ENCODE measurements at places on chromosomes 1 and 21.
A peak's percentile ranks its signal among the peaks of the same experiment; 100 is the strongest.

DNA sequence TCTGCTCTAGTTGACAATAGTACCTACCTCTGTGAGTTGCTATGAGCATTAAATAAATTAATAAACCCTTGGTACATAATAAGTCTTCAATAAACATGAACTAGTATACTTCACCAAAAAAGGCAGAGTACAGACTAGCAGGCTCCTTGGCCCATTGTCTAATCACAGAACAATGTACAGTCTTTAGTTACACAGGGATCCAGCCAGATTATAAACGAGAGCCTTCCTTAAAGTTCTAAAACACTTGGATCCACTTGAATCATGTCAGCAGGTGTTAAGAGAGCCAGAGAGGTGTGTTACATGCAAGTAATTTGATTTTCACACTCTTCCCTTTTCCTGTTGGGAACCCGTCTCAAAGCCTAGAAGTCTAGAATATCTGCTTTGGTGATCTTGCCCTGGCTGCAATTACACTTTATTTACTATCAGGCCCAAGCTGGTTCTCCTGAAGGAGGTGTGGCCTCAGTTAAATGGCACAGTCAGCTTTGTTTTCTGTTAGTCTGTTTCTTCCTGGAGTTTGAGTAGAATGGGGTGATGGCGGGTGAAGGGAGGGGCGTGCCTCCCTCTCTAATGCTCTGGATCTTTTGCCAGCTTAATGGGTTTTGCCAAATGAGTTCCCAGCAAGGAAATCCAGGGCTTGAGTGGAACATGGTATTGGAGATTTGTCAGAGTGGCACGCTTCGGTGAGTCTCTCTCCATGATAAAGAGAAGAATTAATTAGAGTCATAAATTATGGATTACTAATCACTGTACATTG lies 570.9 kb upstream of the CAMK1G start:
- DNase-seq, result no peak

DNA sequence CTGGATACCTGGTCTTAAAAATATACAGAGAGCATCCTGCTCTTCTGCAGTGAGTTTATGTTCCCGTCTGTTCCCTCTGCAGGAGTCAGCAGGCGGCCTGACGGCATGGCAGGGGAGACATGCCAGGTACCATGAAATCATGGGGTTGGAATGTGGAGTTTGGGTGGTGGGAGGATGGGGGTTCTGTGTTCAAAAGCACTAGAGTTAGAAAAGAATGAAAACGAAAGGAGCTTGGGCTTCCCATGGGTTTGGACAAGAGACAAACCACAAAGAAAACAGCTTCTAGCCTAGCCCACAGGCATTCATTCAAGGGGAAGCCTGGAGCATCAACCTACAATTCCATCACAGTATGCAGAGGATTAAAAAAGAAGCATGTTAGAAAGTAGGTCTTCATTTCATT lies 59.9 kb downstream of the WARS2 start:
- no peak for DNase-seq

DNA sequence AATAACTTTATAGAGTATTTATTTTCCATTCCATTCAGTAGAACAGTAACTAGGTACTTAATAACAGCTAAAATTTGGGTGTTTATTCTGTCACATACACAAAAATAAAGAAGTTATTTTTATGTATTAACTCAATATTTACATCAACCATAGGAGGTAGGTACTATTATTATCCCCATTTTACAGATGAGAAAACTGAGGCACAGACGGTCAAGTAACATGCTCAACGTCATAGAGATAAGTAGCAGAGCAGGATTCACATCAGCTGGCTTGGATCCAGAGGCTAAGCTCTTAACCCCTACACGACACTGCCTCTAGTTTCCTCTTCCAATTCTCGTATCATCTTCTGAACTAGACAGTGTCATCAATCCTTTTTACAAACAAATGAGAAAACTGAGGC lies 9.3 kb downstream of the ZBTB21 start:
- no peak for DNase-seq

GRCh38 chr1:22712502-22713271 lies 2.0 kb downstream of the EPHB2 start:
- no peak for DNase-seq

DNA sequence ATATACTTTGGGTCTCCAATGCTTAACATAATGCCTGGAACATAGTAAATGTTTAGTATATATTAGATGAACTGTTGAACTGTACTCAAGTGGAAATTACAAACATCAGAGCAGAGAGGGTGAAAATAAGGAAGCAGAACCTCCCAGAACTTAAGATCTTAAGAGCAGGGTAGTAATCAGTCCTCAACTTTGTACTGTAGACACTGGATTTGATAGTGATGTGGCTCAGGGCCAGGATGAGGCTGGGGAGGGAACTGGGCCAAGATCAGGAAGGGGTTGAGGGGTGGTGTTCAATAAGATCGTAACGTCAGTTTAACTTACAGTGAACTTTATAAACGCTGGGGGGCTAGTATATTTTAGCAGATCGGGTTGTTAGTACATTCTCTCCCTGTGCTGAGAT lies 15.4 kb downstream of the MPZL1 start:
- no peak for DNase-seq

GRCh38 chr1:96992871-96993270 lies 271.3 kb downstream of the PTBP2 start:
- DNase-seq, result no peak

DNA sequence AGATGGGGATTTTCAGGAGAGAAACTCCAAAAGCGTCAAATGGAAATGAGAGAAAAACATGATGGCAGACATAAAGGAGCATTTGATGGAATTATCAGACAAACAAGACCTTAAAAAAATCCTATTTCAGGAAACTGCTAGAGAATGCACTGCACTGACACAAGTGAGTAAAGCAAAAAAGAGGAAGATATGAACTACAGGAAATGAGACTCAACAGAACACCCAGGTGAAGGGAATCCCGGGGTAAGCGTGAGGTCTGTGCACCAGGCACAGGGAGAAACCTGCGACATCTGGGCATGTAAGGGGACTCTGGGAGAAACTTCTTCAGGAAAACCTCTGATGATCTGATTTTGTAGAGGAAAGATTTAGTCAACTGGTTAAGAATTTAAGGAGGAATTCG lies 2.8 kb downstream of the TARBP1 start:
- DNase-seq, result no peak

- DNase-seq, result no peak
Observed at GRCh38 chr1:247531937-247532336, 4.3 kb downstream of the OR2C3 start.

- DNase-seq, result no peak
Observed at GRCh38 chr1:45892068-45892785, 88.8 kb downstream of the MAST2 start.

DNA sequence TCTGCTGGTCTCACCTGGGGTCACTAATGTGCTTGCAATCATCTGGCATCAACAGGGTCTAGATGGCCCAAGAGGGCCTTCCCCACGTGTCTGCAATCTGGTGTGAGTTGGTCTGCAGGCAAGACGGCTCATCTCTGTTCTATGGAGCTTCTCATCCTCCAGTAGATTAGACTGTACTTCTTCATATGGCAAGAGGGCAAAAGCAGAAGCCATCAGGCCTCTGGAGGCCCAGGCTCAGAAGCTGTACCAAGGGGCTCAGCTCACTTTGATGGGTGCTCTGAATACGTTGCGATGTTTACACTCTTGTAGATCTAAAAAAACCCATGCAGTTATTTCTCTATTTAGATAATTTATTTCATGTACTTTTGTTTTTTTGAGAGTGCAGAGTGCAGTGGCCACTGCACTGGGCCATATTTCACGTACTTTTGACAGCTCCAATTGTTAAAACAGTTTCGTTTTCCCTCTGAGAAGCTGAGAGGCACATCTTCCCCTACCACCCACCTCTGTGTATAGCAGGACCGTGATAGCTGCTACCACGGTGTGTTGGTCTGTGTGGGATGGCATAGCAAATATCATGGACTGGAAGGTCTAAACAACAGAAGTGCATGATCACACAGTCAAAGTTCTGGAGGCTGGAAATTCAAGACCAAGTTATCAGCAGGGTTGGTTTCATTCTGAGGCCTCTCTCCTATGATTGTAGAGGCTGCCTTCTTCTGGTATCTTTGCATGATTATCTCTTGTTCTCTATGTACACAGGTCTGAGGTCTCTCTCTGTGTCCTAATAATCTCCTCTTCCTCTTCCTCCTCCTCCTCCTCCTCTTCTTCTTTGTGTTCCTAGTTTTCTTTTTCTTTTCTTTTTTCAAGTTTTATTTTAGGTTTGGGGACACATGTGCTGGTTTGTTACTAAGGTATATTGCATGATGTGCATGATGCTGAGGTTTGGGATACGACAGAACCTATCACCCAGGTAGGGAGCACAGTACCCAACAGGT lies 17.0 kb downstream of the CITED4 start:
- no peak for DNase-seq

GRCh38 chr21:17195976-17196375 lies 316.9 kb upstream of the CXADR start:
- DNase-seq, result no peak

DNA sequence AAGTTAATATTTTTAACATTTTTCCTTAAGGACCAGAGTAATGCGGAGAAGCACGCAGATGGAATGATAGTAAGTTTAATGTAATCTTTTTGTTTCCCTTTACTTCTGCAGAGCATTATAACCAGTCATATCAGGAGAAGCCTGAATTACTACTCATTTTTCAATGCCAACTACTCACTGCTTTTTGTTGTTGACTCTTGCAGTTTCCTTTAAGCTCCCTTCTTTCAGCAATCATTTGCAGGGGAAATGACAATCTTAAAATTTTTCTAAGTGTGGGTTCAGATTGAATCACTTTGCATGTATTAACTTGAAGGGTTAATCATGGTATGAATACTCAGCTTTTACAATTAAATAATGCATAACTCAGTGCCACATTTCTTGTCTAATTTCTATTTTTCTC lies 122.2 kb downstream of the NRDC start:
- no peak for DNase-seq

DNA sequence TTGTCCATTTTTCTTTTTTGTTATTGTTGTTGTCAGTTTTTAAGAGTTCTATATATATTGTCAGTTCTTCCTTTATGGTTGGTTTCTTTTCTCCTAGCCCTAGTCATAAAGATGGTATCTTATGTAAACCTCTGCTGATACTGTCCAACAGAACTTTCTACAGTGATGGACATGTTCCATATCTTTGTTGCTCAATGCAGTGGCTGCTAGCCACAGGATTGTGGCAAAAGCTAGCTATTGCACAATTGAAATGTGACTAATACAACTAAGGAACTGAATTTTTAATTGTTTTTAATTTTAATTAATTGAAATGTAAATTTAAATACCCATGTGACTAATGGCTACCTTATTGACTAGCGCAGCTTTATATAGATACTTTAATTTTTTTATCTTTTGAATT lies 411.8 kb upstream of the PTBP2 start:
- DNase-seq, result peak; percentile 76

DNA sequence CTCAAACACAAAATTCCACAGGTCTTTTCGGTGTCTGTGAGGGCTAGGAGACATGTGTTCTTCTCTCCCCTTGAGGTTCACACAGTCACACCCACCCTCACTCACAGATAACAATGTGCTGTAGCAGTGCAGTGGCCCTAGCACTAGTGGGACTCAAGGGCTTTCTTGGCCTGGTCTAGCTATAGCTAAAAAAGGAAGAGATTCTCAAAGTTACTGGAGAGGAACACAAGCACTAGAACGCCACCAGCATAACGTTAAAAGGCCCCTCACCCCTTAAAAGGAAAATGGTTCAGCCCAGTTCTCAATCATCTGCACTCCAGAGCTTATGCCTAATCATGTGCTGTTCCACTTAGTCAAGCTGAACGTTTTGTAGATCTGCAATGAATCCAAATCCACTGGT lies 39.5 kb downstream of the RGS8 start:
- DNase-seq, result no peak

GRCh38 chr1:236636017-236636416 lies 31.7 kb upstream of the HEATR1 start:
- no peak for DNase-seq

- no peak for DNase-seq
Observed at GRCh38 chr1:20411196-20411980, 74.6 kb downstream of the CAMK2N1 start.

DNA sequence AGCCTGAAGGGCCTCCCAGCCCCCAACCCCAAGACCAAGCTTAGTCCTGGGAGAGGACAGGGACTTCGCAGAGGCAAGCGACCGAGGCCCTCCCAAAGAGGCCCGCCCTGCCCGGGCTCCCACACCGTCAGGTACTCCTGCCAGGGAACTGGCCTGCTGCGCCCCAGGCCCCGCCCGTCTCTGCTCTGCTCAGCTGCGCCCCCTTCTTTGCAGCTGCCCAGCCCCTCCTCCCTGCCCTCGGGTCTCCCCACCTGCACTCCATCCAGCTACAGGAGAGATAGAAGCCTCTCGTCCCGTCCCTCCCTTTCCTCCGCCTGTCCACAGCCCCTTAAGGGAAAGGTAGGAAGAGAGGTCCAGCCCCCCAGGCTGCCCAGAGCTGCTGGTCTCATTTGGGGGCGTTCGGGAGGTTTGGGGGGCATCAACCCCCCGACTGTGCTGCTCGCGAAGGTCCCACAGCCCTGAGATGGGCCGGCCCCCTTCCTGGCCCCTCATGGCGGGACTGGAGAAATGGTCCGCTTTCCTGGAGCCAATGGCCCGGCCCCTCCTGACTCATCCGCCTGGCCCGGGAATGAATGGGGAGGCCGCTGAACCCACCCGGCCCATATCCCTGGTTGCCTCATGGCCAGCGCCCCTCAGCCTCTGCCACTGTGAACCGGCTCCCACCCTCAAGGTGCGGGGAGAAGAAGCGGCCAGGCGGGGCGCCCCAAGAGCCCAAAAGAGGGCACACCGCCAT lies 21.9 kb upstream of the ARF1 start:
- no peak for DNase-seq

GRCh38 chr1:6507037-6507428 lies 15.6 kb upstream of the PLEKHG5 start:
- peak; percentile 48 for DNase-seq

GRCh38 chr1:64387389-64388285 lies 82.3 kb upstream of the CACHD1 start:
- no peak for DNase-seq

GRCh38 chr1:153818876-153819275 lies 43.7 kb downstream of the SLC27A3 start:
- DNase-seq, result no peak

DNA sequence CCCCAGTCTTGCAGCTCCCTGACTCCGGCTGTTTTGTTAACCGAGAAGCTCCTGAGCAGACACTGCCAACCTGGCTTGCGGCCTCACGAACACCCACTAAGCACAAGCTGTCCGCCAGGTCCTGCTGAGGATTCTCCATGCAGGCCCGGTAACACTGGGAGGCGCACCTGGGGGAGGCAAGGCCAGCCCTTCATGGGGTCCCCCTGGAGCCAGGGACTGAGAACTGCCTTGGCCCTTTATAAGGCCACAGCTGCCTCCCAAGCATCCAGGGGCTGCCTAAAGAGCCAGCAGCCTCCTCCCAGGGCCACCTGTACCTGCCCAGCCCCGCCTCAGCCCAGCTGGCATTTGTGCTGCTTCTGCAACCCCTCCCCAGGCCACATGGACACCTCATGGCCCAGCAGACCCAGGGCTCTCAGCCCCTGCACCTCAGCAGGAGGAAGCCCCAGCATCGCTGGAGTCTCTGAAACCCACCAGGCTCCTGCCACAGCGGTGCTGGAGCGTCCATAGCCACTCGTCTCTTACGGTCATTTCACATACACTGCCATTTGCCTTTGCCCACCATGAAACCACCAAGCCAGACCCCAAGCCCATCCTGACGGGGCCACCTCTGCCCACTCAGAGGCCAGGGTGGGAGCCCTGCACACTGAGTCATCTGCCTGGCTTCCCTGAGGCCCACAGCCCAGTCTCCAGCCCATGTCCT lies 82.5 kb downstream of the NPHP4 start:
- DNase-seq, result no peak

- no peak for DNase-seq
Observed at GRCh38 chr1:248783367-248783766, 27.8 kb upstream of the LYPD8 start.

GRCh38 chr21:45632160-45632559 lies 11.4 kb upstream of the PCBP3 start:
- no peak for DNase-seq

Measured in inflammatory macrophage treated with lipopolysaccharide for 1 hour (primary cell).